ENCODE measurements at places on chromosomes 16 and 17.
A peak's percentile ranks its signal among the peaks of the same experiment; 100 is the strongest.

GRCh38 chr17:43913584-43913983 is 6.2 kb upstream of the MPP2 start:
- DNase-seq: no peak

DNA sequence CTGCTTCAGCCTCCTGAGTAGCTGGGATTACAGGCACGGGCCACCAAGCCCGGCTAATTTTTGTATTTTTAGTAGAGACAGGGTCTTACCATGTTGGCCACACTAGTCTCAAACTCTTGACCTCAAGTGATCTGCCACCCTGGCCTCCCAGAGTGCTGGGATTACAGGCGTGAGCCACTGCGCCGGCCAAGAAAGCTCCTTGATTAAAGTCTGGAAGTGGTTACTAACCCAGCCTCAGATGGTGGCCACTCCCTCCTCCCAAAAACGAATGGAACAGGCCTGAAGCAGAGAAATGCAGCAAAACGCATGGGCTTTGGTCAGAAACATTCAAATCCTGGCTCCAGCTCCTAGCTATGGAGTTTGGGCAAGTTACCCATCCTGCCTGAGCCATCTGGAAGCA is 11.3 kb downstream of the FKBP10 start:
- no peak for DNase-seq

GRCh38 chr16:13560151-13560550 is 359.8 kb upstream of the ERCC4 start:
- DNase-seq: no peak

DNA sequence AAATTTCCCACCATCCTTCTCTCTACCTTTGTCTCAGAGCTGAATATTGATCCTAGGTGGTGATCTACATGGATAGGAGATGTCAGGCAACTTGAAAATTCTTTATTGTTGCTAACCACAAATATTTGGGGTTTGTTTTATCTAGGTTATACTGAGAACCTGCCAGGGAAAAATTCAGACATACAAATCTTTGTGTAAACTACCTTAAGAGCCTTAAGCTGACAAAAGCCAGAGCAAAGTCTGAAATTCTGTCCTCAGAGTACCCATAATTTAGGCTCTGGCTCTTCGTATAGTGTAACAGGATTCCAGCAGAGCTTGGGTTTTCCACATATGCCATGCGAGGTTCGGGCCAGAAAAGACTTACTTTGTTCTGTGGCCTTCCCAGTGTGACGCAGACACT is 406.7 kb upstream of the MAF start:
- no peak for DNase-seq

GRCh38 chr17:44351961-44352827 is 7.1 kb downstream of the GRN start:
- no peak for DNase-seq

DNA sequence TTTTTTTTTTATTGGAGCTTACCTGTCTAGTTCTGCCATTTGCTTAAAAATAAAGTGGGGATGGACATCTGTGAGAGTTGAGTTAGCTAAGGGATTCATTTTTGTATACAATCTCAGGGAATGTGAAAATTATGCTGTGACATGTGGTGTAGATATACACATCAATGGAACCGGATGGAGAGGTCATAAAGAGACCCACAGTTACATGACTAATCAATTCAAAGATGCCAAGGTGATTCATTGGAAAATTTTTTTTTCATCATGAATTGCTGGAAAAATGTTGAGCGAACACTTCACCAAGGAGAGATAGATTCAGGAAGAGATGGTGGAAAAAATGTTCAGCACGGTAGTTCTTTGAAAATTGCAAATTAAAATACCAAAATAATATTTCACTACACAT is 605.4 kb upstream of the KIF2B start:
- DNase-seq: no peak

- no peak for DNase-seq
Measured at GRCh38 chr16:75644240-75645012, 3.0 kb downstream of the KARS1 start.

DNA sequence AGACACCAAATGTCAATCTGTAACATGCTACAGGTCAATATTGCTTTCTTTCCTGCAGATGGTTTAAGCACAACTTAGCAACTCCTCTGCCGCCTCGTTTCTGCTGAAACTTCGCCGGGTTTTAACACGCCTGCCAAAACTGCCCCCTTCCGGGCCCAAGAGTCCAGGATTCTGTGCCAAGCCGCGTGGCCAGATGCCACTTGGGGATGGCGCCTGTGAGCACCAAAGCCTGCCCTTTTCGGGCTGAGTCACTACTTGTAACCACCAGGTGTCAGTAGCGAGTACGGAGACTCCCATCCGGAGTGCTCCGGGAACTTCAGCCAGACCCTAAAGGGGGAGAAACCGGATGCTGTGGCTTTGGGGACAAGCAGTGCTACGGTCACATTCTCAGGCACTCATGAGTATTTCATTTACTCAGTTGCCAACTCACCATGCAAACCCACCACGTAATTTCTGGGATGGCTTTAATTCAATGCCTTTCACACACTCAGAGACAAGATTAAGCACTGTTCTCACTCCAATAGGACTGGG is 7.8 kb downstream of the PMP22 start:
- DNase-seq: peak; percentile 44

DNA sequence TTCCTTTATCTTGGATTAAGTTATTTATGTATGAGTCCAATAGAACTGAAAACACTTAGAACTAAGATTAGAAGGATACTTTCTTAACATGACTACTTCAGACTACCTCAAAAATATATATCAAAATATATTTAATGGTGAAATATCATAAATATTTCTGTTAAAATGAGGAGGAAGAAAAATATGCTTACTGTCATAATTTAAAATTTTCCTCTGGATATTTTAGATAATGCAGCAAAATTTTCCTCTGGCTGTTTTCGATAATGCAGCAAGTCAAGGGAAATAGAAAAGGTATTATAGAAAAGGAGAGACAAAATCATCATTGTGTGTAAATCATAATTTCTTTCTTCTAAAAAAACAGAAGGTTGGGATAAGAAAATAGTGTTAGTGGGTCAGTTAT is 263.3 kb downstream of the HS3ST3A1 start:
- no peak for DNase-seq

GRCh38 chr17:82297714-82298537 is 19.5 kb downstream of the CD7 start:
- DNase-seq: peak; percentile 84

DNA sequence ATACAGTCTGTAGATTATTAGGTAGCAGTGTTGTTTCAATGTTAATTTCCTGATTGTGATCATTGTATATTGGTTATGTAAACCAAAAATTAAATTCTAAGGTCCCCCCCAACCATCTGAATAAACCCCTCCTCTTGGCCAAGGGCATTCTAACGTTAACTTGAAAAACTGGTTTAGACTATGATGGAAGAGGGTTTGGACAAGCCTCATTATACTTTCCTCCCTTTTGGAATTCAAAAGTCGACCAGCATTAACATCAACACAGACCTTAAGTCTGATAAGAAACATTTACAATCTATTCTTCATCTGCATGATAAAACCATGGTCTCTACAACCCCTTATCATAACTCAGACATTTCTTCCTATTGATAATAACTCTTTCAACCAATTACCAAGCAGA is 20.6 kb upstream of the KIFC3 start:
- DNase-seq: no peak

- no peak for DNase-seq
Measured at GRCh38 chr16:78096386-78096785, 3.1 kb upstream of the WWOX start.

DNA sequence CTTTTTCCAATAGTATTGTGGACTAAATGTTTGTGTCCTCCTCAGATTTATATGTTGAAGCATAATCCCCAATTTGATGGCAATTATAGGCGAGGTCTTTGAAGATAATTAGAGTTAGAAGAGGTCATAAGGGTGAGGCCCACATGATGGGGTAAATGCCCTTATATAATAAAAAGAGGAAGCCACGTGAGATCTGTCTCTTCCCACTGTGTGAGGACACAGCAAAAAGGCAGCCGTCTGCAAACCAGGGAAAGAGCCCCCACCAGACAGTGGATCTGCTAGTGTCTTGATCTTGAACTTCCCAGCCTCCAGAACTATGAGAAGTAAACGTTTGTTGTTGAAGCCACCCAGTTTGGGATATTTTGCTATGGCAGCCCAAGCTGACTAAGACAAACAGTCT is 76.0 kb downstream of the LYRM1 start:
- DNase-seq: no peak

GRCh38 chr17:52696362-52696761 is 537.8 kb upstream of the CA10 start:
- no peak for DNase-seq

DNA sequence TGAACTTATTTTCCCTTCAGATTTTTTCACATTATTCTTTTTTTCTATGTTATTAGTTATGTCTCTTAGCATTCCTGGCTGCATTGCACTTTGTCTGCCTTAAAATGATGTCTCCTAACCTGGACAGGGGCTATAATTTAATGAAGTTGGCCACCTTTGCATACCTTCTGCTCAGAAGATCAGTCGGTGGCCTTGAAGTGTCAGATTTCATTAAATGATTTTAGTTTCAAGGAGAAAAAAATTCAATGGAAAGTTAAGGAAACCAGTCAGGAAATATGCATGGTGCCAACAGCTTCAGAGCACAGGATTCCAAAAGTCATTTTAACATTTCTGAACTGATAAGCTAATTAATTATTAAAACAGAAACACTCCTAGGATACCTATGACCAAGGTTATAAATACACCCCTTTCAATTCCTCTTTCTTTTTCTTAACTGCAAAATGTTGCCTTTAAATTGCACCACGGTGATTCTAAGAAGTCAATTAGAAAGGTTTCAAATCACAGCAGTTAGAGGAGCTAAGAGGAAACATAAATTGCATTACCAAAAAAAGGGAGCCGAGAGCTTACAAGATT is 533.4 kb downstream of the KCNJ2 start:
- no peak for DNase-seq

DNA sequence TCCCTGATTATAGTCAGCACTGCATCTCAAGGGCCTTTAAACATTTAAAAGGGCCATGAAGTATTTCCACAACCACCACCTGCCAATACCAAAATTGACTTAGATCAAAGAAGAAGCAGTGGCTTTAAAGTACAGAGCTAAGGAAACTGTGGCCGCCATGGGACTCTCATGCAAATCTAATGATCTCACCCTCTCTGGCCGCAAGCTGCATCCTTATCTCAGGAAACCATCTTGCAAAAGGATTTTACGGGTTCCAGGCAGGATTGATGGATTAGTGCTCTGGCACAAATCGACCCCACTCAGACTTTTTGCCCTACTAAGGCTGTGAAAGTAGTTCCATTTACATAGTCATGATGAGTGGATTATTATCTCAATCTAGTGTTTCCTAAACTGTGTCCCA is 22.6 kb downstream of the CDRT4 start:
- no peak for DNase-seq

DNA sequence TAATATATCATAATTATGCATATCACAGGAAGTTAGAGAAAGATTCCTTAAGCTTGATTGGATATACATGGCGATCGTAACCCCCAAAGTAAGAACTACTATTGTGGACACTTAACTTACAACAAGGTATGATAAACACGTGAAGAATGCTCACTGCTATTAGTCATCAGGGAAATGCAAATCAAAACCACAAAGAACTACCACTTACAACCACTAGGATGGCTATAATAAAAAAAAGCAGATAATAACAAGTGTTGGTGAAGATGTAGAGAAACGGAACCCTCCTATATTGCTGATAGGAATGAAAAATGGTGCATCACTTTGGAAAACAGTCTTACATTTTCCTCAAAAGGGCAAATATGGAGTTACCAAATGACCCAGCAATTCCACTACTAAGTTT is 265.9 kb downstream of the SLC39A11 start:
- DNase-seq: no peak

- DNase-seq: no peak
Measured at GRCh38 chr17:78890498-78890897, 12.5 kb downstream of the CEP295NL start.

GRCh38 chr17:76816590-76817135 is 51.5 kb upstream of the MGAT5B start:
- DNase-seq: no peak

GRCh38 chr17:57154921-57155320 is 69.9 kb downstream of the AKAP1 start:
- no peak for DNase-seq

- DNase-seq: no peak
Measured at GRCh38 chr17:31529841-31530251, 138.4 kb downstream of the RAB11FIP4 start.
